ENCODE measurements at places on chromosomes 12 and 14.
A peak's percentile ranks its signal among the peaks of the same experiment; 100 is the strongest.

GRCh38 chr12:69553628-69554248, 31.5 kb upstream of the CCT2 start:
- DNase-seq = no peak

DNA sequence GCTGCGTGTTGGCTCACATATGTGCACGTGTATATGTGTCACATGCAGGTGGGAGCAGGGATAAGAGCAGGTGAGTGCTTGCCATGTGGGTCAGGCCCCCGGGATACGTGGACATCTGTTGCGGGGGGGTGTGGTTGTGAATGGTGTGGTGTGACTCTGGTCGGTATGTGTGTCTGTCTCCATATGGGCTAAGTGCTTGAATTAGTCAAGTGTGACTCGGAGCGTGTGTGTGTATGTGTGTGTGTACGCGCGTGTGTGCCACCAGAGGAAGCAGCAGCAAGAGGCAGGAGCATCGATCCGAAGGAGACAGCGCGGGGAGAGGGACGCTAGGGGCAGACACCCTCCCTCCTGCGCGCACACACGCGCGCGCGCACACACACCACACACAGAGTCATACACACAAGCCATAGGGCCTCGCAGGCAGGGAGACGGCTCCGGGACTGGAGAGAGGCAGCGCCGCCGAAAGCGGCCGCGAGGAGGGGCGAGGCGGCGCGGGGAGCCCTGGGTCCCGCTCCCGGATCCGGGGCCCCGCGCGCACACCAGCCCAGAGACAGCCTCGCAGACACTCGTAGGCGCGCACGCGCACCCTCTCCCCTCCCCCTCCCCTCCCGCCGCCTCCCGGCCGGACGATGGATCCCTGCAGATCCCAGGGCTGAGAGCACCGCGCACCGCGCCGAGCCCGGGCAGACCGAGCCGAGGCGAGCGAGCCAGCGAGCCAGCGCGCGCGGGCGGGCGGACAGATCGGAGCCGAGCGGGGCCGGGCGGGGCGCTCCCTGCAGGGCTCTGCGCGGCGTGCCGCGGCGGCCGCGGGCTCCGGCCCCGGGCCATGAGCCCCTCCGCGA, at the start of gene ASIC1:
TSS of gene ASIC1 (plus strand) at position 597 of the 842 bp plus-strand sequence. CDS start 1,171 bp downstream, outside the sequence.
- peak; percentile 23 for DNase-seq

DNA sequence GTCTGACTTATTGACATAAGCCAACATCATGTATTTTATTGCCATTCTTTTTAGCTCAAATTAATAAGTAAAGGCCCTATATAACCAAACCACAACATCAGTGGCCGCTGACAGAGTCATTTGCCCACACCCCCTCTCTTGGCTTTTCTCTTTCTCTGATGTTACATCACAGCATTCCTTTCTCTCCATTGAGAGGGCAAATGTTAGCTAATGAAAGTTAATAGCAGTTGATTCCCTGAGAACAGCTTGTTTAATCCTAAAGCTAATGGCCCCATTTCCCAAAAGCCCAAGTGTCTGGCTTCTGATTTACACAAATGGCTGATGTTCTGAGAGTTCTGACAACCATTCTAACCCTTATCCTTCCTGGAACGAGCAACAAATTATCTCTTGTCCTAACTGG, 308.8 kb downstream of the SNAPC1 start:
- no peak for DNase-seq

DNA sequence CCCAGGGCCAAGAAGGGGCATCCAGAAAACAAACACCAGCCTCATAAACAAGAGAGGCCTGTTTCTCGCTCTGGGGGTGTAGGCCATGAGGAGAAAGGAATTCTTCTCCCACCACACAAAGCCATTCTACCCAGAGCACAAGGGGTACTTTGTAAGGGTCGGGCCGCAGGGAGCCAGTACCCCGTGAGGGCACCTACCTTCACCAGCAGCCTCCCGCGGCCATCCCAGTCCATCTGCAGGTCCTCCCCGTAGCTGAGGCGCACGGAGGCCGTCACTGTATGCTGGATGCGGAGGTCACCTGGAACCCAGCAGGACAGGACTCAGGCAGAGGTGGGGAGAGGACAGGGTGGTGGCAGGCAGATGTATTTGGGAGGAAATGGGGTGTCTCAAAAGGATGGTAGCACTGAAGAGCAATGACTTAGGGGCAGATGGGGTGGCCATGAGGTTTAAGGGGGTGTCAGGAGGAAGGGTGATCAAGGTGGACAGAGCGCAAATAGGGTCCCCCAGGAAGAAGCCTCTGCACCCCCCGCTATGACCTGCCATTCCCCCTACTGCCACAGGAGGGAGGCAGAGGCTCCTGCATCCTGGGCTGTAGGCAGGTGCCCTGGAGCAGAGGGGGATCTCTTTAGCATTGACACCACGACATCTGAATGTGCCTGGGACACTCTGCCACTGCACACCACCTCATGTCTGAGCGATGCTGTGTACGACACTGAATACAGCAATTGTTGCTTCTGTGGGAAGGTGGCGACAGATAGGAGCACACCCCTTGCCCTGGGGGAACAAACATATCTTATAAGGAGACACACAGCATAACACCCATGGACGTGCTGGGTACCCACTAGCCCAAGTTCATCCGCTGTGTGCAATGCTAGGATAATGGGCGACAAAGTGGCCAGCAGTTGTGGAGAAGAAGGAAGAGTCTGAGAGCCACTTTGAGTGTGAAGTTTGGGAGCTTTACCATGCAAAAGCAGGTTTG, 61.4 kb downstream of the VWF start:
- no peak for DNase-seq

DNA sequence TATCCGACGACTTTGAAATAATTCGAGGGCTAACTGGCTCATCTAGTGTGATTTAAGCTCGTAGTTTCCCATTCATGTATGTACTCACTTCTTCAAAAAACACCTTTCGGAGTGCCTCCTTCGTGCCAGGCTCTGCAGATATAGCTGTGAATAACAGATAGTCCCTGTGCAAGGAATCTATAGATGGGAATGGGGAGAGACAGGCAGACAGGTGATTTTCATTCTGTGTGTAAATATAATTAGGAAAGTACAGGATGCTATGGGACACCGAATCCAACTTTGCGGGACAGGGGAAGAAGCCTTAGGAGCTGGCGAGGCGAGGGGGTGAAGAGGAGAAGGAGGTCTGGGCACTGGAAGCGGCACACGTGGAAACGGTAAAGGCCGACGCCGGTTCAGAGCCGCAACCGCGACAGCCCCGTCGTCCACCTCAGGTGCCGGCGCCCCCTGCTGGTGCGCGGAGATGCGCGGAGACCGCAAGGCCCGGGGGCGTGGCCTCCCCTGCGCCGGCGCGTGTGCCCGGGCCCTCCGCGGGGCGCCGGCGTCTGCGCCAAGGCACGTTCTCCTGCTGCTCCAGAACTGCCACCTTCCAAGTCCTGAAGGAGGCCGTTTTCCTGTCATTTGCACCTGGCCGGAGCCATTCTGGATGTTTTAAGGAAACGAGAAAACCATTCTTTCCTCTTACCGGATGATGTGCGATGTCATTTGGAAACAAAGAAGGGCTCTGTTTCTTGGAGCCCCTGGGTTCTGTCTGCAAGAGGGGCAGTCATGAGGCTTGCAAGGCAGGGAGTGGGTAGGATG, 18.0 kb upstream of the CACNA1C start:
- no peak for DNase-seq

DNA sequence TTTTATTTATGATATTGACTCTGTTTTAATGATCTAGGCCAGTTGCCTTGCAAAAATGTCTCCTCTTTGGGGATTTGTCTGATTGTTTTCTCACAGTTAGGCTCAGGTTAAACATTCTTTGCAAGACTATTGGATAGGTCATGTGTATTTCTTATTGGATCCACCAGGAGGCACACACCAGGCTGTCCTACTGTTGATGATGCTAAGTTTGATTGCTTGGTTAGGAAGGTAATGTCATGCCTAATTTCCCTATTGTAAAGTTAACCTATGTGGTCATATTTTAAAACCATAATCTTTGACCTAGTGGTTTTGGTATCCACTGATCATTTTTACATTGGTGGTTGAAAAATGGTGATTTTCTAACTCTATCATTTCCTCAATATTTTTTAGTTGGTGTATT, 137.1 kb downstream of the BRMS1L start:
- DNase-seq = no peak

DNA sequence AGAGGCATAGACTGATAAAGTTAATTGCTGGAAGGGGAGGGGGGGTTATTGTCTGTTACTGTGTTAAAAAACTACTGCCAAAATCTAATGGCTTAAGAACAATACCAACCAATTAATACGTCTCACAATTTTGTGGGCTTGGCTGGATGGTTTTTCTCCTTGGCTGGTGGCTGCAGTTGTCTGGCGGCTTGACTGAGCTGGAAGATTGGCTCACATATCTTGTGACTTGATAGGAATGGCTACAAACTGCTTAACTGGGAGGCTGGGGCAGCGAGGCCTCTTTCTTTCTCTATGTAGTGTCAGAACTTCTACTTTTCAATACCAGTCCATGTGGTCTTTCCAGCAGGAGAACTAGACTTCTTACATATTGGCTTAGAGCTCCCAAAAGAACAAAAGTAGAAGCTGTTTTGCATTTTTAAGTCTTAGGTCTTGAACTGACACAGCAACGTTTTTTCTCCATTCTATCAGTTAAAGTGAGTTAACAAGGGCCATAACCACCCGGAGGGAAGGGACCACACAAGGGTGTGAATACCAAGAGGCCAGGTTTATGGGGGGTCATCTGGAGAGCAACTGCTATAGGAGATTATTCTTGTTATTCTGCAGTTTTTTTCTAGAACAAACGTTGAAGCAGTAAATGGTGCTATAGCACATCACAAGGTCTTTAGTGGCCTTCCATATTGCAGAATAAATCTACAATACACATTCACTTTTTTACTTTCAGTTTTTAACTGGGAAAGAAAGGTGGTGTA, 46.9 kb downstream of the ZDHHC17 start:
- DNase-seq = no peak

GRCh38 chr12:14868916-14869506, 16.6 kb downstream of the MGP start:
- DNase-seq = no peak

DNA sequence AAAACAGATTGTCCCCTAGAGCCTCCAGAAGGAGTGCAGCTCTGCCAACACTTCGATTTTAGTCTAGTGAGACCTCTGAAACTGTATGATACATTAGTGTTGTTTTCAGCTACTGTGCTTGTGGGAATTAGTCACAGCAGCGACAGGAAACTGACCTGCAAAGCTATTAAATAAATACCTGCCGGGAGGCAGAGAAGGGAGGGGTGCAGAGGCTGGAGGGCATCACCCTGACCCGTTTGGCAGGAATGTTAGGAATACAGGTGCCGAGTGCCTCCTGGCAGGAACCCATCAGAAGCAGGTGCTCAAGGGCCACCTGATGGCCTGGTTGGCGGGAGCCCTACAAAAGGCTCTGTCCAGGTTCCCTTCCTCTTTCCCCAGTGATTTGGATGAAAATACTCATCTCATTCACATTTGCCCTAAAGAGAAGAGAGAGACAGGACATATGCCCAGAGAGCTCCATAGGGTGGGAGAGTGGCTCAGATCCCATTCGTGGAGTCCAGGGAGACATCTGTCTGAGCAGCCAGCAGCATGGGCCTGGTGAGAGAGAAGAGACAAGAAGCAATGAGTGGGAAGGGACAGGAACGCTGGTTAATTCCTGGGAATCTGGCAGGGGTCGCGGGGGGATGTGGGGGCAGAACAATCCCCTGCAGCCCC, 44.6 kb downstream of the C14orf132 start:
- no peak for DNase-seq

- DNase-seq = no peak
Observed at GRCh38 chr12:44117337-44117736, 281.5 kb downstream of the TMEM117 start.

DNA sequence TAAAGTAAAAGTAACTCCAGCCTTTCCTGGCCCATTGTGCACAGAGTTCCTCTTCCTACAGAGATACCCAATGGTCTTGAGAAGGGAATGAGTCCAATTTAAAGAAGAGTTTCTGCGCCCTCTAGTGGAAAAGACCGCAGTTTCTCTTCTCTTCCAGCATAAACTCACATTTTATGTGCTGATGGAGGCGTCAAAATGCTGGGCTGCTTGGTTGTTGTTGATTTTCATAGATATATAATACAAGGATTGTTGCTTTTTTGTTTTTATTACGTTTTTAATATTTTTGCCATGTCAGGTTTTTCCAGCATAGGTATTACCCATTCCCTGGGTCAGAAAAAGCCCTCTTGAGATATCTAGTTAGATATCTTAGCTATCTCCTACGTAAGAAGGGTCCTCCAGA, 356.9 kb upstream of the STXBP6 start:
- peak; percentile 18 for DNase-seq

DNA sequence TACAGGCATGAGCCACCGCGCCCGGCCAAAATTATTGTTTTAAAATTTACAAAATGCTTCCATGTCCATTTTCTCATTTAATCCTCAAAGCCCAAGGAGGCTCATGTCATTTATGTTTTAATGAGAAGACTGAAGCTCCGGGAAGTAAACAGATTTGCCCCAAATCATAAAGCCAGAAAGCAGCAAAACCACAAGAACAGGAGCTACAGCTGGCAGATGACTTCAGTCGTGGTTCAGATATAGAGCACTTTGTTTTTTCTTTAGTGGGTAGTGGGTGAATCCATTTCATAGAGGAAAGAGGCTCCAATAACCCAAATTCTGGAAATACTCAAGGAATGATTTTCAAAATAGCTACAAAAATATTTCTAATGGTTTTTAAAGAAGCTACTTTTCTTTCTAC, 45.4 kb upstream of the VPS33A start:
- DNase-seq = no peak

- DNase-seq = no peak
Observed at GRCh38 chr12:86081843-86082242, 174.3 kb downstream of the MGAT4C start.

DNA sequence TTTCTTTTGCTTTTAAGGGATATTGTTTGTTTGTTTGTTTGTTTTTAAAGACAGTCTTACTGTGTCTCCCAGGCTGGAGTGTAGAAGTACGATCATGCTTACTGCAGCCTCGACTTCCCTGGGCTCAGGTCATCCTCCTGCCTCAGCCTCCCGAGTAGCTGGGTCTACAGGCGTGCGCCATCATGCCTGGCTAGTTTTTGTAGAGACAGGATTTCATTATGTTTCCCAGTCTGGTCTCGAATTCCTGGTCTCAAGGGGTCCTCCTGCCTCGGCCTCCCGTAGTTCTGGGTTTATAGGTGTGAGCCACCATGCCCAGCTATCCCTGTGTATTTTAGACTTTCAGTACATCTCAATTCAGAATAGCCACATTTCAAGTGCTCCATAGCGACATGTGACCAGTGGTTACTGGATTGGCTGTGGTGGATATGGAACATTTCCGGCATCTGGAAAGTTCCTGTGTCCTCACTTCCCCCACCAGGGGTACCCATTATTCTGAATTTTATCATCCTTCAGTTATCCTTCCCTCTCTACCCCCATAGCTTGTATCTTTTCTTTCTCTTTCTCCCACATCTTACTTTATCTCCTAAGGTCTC, 61.1 kb downstream of the HRK start:
- DNase-seq = no peak

- DNase-seq = no peak
Observed at GRCh38 chr14:72653026-72653425, 240.9 kb downstream of the DPF3 start.

GRCh38 chr12:1332327-1332726, 262.1 kb downstream of the FBXL14 start:
- no peak for DNase-seq

- DNase-seq = no peak
Observed at GRCh38 chr12:102631274-102631673, 150.9 kb upstream of the IGF1 start.

GRCh38 chr12:106583242-106584103, 669 bp downstream of the RFX4 start:
- no peak for DNase-seq

Measured in NCI-H187 treated with DMSO at 0.1 percent for 48 hours (cell line).